ENCODE measurements at places on chromosomes 4 and X. TPM values are rescaled to one million over a fixed set of nuclear protein-coding genes. Genes with fewer than 3 reads are reported as not detected.

Gene PNMA3
- 3.5 TPM for total RNA-seq

Gene SPARCL1
- total RNA-seq = not detected

DNA sequence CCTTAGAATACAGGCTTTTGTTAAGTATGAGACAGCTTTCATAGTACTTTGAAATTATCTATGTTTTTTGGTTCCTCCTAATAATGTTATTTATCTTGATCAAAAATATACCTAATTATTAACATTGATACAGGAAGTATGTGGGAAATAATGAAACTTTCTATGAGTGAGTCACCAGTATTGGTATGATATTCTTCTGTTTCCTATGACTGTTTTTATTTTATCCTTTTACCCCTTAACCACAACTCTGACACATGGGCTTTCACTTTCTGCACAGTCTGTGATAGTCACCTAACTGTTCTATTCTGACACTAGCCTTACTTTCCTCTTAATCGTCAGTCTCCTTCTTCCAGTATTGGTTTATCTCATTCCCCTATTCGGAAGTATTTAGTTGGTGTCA lies 4.7 kb downstream of the THAP9 start:
- no peaks in the 10 kb centered on the region for H3K4me1 ChIP-seq
- no peak overlapping the region for H3K27ac ChIP-seq
- no peaks in the 10 kb centered on the region for H3K36me3 ChIP-seq
- H3K4me3 ChIP-seq = no peak overlapping the region

Gene DIPK2B
- total RNA-seq = not detected

Gene RPS6KA6
- not detected for total RNA-seq
